ENCODE measurements at places on chromosomes 13 and 19.

DNA sequence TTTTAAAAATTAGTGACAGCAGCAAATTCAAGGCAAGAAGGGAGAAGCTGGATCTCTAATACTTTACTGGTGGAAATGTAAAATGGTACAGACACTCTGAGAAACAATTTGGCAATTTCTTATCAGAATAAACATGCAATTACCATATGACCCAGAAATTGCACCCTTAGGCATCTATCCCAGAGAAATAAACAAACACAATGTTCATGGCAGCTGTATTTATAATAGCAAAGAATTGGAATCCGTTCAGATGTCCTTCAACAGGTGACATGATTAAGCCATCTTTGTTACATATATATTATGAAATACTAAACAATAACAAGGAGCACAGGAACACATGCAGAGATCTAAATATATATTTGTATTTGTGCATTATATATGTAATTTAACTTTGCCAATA is 756.5 kb downstream of the SLITRK1 start:
- no peak for DNase-seq

GRCh38 chr13:58619396-58620113 is 988.0 kb downstream of the PCDH17 start:
- DNase-seq = no peak

- no peak for DNase-seq
Observed at GRCh38 chr13:98563071-98563470, 13.8 kb downstream of the STK24 start.

DNA sequence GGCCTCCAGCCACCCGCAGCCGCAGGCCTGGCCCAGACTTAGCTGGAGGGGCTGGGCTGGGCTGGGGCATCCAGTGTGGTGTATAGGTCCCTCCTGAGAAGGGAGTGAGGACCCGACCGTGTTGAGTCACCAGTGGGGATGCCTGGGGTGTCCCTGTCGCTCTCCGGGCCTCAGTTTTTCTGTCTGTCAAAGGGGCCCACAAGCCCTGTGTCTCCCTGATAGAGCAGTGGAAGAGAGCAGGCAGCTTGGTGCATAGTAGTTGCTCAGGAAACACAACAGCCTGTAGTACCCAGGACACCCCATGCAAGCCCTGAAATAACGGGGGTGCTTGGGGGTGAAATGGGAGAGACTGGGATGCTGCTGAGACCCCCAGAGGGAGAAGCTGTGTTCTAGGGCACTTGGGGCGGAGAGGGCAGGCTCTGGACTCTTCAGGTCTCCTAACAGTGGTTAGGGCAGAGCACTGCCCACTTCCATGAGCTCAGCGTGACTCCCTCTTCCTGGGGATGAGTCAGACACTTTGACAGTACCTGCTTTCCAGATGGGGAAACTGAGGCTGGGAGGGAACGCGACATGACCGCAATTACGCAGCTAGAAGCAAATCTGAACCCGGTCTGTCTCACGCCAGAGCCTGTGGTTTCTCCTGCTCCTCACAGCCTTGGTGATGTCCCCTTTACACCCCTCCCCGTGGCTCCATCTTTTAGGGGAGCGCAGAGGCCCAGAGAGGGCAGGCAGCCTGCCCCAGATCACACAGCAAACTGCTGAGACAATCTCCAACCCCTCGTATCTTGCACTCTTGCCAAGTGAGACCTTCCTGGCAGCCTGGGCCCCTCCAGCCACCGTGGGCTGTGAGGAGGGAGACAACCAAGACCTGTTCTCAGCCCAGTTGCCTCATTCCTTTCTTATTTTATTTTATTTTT is 692 bp downstream of the SULT2B1 start:
- DNase-seq = no peak

- no peak for DNase-seq
Observed at GRCh38 chr13:37412241-37412921, 186.2 kb downstream of the POSTN start.

DNA sequence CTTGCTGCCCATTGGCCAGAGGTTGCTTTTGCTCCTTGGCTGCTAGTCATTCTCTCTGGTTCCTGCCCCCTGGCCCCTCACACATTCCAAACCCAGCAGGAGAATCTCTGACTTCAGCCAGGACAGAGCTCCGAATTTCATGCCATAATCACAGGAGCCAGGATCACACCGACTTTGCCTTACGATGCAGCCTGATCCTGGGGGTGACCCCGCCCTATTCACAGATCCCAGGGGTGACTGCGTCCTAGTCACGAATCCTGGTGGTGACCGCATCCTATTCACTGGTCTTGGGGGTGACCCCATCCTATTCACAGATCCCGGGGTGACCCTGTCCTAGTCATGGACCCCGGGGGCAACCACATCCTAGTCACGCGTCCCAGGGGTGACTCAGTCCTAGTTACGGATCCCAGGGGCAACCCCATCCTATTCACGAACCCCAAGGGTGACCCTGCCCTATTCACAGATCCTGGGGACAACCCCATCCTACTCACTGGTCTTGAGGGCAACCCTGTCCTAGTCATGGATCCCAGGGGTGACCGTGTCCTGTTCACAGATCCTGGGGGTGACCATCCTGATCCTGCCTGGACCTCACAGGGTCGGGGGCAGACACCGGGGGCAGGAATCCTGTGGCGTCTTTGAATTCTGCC is 7.4 kb upstream of the TEX29 start:
- DNase-seq = no peak

DNA sequence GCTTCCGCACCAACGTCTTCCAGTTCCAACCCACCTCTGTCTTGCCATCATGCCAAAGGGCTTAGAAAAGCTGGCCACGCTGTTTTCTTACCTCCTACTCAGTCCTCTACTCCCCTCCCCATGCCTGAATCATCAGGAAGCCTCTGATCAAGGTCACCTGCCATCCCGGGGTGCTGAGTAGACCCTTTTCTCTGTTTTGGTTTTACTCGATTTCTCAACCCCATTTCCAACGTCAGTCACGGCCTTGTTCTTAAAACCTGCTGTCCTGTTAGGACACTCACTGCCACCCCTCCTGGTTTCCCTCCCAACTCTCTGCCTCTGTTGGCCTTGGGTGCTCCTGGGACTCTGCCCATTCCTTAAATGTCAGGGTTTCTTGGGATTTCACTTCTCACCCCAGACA is 350.1 kb downstream of the FOXO1 start:
- no peak for DNase-seq

- no peak for DNase-seq
Observed at GRCh38 chr19:35241417-35241816, 7.4 kb upstream of the LSR start.

DNA sequence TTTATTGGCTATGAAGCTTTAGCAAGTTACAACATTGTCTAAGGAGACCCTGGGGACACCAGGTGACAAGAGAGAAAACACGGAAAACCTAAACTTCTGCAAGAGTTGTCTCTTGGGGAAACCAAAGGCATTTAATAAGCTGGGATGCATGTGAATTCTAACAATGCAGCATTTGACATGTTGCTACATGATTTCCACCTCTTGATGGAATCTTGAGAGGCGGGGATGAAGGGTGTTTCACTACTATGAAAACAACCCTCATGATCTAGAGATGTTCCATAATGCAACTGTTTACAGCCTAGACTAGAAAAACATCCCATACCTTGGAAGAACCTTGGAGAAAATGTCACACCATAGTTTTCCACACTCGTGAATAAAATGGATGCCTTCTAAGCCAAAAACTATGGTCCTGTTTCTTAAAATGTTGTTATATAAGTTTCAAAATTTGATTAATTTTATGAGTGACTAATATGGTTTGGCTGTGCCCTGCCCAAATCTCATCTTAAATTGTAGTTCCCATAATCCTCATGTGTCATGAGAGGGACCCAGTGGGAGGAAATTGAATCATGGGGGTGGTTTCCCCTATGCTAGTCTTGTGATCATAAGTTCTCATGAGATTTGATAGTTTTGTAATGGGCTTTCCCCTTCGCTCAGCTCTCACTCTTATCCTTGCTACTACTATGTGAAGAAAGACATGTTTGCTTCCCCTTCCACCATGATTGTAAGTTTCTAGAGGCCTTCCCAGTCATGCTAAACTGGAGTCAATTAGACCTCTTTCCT is 164.6 kb downstream of the TNFSF13B start:
- no peak for DNase-seq

DNA sequence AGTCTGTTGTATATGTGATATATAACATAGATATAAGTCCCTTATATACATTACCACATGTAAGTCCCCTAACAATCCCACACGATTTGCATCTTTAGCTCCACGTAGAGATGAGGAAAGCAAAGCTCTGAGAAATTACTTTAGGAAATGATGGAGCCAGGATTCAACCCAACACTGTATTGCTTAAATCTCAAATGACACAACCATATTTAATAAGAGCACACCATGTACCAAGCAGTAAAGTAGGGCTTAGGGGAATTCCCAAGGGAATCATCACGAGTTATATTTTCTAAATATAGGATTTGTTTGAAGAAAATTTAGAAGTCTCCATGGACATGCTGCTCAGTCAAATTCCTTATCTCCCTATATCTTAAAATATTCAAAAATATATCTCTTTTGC is 61.3 kb upstream of the POMP start:
- DNase-seq = no peak

- no peak for DNase-seq
Observed at GRCh38 chr13:18944501-18945068, 237.0 kb downstream of the TUBA3C start.

DNA sequence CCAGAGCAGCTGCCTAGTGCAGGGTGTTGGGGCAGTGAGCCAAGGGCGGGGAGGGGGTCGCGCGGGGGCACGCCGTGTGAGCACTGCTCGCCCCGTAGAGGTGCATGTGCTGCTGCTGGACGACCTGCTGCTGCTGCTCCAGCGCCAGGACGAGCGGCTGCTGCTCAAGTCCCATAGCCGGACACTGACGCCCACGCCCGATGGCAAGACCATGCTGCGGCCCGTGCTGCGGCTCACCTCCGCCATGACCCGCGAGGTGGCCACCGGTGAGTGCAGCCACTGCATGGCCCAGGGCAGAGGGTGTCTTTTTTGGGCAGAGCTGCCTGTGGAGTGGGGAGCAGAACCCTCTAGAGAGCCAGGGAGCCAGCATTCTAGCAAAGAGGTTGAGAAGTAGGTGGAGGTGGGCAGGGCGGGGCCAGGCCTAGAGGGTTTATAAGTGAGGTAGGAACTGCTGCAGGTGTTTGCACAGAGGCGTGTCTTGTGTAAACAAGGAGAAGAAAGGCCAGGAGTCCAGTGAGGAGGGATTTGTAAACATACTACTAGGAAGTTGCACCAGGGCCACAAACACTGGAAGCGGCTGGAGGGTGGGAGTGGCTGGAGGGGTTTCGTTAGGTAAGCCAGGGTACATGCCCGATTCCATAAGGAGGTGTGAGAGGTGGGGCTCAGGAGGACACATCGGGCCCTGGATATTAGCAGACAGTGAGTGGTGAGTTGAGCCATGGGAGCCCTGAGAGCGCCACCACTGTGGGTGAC is 21.3 kb downstream of the ARHGEF1 start:
- DNase-seq = no peak

- no peak for DNase-seq
Observed at GRCh38 chr13:109113427-109113826, 484.0 kb downstream of the MYO16 start.

- no peak for DNase-seq
Observed at GRCh38 chr19:18098891-18099622, 1.5 kb downstream of the MAST3 start.

DNA sequence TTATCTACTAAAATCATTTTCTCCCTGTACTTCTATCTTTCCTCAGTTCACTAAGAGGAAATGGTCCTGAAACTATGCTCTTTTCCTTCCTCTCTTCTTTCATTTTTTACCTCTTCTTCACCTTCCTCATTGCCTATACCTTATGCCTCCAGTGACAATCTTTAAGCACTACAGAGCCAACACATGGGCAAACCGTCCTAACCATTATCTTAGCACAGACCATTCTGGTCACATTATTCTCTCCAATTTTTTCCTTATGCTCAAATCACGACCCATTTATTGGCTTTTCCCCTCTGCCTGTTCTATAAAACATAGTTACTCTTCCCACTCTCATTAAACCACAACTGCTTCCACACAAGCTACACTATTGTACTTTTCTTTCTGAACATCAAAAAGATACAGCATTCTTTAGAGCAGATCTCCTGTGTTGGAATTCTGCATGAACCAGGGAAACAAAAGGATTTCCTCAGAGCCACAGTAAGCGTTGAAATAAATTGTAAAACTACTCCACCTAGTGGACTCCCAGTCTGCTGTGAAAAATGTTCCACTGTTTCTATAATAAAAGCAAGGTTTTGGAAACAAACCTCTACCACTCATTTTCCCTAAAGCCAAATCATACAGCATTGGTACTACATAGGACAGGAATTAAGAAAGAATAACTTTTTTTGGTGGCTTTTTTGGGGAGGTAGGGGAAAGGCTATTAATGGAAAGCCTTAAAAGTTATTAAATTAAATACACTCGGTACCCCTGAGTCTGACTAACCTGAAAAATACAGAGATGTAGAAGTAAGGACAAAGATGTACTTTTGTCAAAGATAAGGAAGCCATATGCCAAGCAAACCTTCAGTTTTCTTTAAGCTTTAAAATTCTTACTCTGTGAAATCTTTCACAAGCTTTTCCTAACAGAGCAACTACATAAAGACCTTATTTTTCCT is 19.5 kb downstream of the NUFIP1 start:
- peak; percentile 56 for DNase-seq

- DNase-seq = no peak
Observed at GRCh38 chr19:41808663-41809566, 12.5 kb downstream of the CEACAM3 start.

- no peak for DNase-seq
Observed at GRCh38 chr19:3404324-3405260, 38.2 kb downstream of the NFIC start.

- no peak for DNase-seq
Observed at GRCh38 chr19:48714759-48715675, 4.5 kb downstream of the MAMSTR start.

- no peak for DNase-seq
Observed at GRCh38 chr13:25633093-25633492, 261.3 kb downstream of the ATP8A2 start.

DNA sequence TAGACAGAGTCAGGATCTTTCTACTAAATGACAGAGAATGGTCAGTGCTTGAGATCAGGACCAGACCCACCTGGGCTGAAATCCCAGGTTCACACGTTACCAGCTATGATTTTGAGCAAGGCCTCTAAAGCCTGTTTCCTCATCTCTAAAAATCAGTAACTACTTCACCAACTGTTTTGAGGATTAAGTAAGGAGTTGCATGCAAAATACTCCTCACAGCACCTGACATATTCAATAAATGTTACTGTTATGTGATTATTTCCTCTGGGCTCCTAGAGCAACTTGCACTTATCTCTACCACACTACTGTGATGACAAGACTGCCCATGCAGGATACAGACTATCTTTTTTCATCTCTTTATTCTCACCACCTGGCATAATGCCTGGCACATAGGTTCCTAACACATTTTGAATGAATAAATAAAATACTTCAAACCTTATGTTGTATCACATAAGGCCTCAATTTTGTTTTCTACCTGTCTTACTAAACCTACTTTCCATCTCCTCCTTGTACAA is 1.8 kb downstream of the KATNAL1 start:
- DNase-seq = no peak

GRCh38 chr19:18558202-18558555 is 509 bp downstream of the KXD1 start:
- DNase-seq = no peak
